Activated T-helper 1 cell treated with Interleukin-2 at 50 U/mL for 16 hours (primary cell): ENCODE measurements at places on chromosomes 2 and 18.

GRCh38 chr2:156864325-156864724 is 393.2 kb upstream of the GALNT5 start:
- no peak for DNase-seq

DNA sequence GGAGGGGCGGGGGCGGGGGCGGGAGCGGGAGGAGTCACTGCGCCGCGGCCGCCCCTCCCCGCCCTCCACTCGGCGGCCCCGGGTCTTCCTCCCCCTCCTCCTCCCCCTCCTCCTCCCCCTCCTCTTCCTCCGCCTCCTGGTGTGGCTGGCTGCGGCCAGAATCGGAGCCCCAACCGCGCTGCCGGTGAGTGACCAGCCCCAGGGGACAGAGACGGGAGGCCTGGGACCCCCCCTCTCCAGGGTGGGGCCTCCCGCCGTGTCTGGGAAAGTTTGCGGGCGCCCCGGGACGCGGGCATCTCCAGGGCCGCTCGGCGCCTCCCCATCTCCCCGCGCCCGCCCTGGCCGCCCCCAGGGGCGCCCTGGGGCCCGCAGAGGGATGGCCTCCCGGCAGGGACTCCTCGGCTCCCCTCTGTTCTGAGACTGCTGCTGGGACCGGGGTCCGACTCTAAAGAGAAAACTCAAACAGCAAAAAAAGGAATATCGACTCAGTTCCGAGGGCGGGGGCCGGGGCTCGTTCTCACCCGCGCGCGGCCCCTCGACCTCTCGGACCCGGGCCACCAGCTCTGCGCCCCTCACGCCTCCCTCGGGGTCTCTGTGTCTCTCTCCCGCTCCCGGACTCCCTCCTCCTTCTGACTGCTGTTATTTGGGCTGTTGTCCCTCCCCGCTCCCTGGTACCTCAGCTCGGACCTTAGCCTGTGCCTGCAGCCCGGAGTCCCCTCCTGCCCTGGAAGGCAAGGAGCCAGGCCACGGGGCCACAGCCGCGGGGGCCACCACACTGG is at the start of gene STON1:
Gene STON1 (plus strand): TSS at position 122 of the 779 bp plus-strand sequence. CDS start 50,480 bp downstream, outside the sequence.
- no peak for DNase-seq

GRCh38 chr2:101119431-101119830 is 31.8 kb downstream of the TBC1D8 start:
- no peak for DNase-seq

- no peak for DNase-seq
Observed at GRCh38 chr2:168434146-168434545, 21.9 kb upstream of the CERS6 start.

- DNase-seq: no peak
Observed at GRCh38 chr2:163155279-163155883, 316.8 kb upstream of the KCNH7 start.

- no peak for DNase-seq
Observed at GRCh38 chr2:119407430-119408220, 24.0 kb upstream of the TMEM37 start.

DNA sequence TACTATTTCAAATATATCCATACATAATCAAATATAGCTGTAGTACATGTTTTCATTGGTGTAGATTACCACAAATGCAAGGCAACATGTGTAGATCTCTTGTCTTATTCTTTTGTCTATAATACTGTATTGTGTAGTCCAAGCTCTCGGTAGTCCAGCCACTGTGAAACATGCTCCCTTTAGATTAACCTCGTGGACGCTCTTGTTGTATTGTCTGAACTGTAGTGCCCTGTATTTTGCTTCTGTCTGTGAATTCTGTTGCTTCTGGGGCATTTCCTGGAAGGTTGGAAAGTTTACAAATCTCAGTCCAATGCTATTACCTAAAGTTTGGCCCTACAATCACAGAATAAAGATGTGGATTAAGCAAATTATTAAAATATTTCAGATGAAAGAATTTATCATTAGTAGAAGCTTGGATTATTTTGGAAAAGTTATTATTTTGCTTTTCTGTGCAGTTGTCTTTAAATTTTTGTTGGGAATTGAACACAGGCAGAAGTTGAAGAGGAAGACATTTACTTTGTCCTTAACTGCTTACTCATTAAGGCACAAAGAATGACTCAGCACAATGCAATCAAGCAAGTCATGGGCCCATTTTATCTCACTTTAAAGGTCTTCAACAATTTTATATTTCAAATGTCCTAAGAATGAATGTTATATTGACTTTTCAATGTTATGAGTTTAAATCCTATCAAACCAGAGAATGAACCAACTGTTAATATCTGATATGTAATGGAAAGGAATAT is 103.4 kb upstream of the CAVIN2 start:
- no peak for DNase-seq

DNA sequence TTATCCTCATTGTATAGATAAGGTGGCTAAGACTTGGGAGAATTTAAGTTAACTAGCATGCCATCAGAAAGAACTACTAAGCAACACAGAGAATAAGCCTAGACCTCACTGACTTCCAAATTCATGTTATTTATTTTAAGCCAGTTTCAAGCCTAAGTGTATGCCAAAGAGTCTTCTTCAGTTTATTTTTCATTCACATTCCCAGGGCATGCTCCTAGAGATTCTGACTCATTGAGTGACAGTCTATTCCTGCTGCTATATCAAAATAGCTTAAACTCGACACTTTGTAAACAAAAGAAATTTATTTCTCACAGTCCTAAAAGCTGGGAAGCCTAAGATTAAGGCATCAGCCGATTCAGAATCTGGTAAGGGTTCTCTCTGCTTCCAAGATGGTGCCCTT is 467.1 kb downstream of the MBD2 start:
- no peak for DNase-seq
